ENCODE measurements at places on chromosomes 5 and 9. TPM values are rescaled to one million over a fixed set of nuclear protein-coding genes. Genes with fewer than 3 reads are reported as not detected.
A peak's percentile ranks its signal among the peaks of the same experiment; 100 is the strongest.

DNA sequence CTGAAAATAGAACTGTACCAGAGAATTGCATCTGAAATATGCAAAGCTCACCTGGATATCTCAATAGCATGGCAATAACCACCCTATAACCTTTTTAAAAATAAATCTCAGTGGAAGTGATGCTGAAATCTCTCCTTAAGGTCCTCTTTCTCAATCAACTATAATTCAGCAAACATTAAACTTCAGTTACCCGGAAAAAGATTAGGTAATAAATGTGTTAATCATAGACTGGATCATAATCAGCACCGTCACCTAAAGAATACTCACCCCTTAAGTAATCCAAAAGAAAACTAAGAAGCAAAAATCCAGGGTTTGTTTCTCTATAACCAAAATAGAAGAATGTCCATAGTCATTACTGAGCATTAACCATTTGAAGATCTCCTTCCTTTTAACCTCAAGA is 44.3 kb upstream of the DENND4C start:
- DNase-seq = peak; percentile 91

DNA sequence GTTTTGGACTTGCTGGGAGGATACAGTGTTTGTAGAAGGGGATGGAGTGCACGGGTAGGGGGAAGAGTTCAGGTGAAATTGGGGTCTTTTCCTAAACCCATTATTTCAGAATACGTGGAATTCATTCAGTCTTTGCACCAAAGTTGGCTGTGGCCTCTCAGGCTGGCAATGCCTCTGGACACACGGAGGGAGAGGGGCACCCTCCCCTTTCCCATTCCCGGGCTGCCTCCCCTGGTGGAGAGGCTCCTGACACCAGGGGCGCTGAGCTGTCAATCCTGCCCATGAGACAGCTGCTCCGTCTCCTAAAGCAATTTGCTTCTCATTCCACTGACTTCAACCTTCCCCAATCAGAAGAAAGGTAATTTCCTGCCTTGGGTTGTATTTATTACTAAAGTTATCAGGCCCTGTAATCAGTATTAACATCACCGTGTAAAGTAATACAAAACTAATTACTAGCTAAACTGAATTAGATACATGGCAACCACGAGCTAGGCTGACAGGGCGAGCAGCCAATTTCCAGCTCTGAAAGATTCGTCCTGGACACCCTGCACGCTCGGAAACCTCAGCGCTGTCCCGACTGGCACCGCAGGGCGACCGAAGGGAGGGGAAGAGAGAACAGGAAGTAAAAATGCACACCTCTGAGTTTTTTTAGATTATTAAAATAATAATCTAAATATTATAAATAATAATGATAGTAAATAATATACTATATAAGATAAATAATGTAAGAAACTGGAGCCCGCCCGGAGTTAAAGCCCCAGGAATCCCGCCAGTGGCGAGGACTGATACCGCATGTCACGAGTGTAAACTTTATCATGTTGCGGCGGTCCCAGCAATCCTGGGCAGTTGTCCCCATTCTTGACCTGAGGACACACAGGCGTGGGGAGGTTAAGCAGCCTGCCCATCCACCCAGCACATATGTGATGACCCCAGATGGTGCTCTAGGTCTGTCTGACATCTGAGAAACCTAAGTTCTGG is 6.9 kb upstream of the OLFM1 start:
- DNase-seq = no peak

- DNase-seq = no peak
These were observed 91.8 kb upstream of the DMRT1 start for GRCh38 chr9:749716-750115.

GRCh38 chr5:173973616-173973969 is 15.4 kb upstream of the C5orf47 start:
- DNase-seq = peak; percentile 5

DNA sequence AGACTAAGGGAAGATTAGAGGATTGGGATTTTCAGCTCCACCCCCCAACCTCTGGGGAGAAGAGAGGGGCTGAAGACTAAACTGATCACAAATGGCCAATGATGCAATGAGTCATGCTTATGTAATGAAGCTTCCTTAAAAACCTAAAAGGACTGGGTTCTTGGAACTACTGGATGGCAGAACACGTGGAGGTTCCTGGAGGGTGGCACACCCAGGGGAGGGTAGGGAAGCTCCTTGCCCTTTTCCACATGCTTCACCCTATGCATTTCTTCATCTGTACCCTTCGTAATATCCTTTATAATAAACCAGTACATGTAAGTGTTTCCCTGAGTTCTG is 48.6 kb downstream of the ARHGEF28 start:
- DNase-seq = peak; percentile 44

DNA sequence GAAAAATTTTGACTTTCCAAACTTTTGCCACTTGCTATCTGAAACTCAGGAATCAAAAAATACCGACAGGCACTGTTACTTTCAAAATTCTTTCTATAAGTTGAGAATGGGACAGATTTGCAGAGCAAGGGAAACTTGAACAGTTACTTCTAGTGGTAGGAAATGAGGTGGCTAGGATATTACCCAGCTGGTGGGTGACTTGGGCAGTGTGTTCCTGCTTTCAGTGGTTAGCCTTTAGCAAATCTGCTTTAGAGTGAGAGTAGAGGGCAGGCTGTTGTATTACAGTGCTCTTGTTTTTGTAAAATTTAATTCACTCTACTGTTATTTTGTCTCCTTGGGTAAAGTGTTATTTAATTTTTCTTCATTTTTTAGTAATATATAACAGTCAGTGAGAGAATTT is 40.2 kb upstream of the ROPN1L start:
- DNase-seq = no peak

DNA sequence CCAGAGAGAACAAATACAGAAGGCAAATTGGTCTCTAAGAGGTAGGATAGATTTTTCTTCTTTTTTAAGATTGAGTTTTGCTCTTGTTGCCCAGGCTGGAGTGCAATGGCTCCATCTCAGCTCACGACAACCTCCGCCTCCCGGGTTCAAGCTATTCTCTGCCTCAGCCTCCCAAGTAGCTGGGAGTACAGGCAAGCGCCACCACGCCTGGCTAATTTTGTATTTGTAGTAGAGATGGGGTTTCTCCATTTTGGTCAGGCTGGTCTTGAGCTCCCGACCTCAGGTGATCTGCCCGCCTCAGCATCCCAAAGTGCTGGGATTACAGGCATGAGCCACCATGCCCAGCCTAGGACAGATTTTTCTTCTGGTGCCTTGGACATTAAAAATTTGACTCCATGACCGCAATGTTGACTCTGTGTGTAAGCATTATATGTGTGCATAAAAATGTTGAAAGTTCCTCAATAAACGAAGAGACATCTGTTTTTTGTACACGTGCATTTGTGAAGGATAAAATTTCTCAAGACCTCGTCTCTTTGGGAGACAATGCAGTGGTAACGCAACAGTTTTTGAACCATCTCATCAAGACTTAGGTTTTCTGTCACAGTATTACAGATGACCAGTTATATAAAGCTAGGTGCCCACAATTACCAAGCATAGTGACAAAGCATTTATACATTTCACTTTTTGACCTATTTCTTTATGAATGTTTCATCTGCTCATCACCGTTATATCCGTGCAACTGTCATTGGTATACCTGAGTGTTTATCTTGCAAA is 17.4 kb downstream of the VCP start:
- DNase-seq = no peak

DNA sequence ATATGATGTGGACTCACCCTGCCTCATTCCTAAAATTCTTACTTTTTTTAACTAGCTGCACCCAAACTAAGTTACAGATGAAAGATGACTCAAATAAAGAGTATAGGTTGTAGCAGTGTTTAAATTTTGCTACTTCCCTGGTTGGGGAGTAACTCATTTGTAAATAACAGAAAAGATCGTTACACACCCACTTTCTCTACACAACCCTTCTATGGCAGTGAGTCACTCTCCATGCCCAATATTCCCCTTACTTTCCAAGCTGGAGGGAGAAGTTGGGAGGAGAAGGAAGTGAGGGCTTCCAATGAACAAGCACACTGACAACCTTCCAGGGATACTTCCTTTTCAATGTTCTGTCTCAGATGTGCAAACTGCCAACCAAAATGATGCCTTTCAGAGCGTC is 1.9 kb downstream of the RASEF start:
- DNase-seq = peak; percentile 87

- DNase-seq = no peak
These were observed 32.5 kb upstream of the ALDOB start for GRCh38 chr9:101468116-101468515.

GRCh38 chr5:158882660-158883059 is 217.1 kb downstream of the EBF1 start:
- no peak for DNase-seq

- peak; percentile 72 for DNase-seq
These were observed 118.7 kb downstream of the LPAR1 start for GRCh38 chr9:110919609-110920008.

DNA sequence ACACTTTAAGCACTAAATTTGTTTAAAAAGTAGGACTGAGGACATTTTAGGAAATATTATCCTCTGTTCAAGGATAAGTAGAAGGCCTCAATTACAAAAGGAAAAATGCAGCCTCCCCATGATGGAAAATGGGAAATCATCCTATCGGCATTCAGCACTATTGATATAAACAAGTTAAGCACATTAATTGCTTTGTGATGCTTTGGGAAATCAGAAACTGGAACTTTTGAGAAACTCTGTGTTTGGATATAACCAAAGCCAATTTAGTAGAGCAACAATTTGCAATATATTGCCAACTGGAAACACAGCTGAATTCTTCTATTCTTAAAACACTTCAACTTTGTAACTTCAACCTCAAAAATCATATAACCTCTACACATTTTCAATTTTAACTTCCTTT is 65.2 kb upstream of the PTGER4 start:
- no peak for DNase-seq

DNA sequence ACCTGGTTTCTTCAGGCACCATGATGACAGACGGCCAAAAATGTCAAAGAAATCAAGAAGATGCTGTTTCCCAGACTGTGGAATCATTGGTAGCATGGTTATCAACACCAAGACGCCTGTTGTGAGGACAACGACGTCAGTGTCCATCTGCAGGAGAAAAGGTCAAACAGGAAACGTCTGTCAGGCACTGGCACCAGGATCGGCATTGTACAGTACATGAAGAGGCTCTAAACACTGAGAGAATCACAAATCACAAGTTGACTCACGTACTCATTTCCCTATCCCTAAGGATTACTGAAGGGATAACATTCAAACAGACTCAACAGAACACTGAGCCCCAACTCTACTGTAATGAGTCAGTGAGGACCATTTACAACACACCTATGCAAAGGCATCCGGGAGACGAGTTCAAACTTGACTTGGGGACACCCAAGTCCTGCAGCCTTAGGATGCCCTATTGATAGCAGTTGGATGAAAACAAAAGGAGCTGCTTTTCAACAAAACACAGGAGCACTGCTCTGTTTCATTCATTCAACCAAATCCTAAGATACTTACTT is 21.0 kb downstream of the TSC1 start:
- DNase-seq = peak; percentile 98

GRCh38 chr9:95772320-95773052 is 103.0 kb upstream of the ERCC6L2 start:
- no peak for DNase-seq

DNA sequence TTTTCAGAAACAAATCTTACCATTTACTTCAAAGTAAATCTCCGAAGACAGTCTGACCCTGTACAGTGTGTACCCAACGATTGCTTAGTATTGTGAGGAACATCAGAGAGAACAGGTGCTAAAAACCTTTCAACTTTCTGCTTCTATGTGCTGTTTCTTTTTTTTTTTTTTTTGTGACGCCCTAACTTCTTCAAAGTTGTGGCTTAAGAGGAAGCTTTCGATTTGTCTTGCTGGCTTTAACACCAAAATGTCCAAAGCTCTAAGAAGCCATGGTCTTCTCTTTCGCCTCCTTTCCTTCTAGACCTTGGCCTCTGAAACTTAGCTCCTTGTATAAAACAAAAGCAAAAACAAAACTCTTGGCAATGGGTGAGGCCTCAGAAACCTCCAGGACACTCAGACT is 1.2 kb downstream of the TNFSF8 start:
- no peak for DNase-seq

DNA sequence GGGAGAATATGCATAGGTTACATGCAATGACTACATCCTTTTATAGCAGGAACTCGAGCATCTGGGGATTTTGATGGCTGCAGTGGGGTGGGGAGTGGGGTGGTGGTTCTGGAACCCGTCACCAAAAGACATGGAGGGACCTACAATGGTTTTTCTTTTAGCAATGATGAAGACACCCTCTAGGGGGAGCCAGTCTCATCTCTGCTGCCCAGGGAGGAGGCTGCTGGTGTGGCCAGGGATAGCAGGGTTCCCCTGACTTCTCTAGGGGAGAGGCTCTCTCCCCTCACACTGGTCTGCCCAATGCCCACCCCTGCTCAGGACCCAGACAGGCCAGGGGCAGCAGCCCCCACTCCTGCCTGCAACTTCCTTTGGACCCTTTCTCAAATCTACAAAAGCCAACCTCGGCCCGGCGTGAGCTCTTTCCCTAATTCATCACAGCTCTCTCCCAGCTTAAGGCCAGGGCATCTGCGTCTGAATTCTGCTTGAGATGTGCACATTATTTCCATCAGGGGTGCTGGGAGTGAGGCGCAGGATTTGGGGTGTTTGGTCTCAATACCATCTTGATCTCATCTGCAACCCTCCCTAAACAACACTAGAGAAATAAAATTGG is 73.6 kb upstream of the RETREG1 start:
- DNase-seq = peak; percentile 29

DNA sequence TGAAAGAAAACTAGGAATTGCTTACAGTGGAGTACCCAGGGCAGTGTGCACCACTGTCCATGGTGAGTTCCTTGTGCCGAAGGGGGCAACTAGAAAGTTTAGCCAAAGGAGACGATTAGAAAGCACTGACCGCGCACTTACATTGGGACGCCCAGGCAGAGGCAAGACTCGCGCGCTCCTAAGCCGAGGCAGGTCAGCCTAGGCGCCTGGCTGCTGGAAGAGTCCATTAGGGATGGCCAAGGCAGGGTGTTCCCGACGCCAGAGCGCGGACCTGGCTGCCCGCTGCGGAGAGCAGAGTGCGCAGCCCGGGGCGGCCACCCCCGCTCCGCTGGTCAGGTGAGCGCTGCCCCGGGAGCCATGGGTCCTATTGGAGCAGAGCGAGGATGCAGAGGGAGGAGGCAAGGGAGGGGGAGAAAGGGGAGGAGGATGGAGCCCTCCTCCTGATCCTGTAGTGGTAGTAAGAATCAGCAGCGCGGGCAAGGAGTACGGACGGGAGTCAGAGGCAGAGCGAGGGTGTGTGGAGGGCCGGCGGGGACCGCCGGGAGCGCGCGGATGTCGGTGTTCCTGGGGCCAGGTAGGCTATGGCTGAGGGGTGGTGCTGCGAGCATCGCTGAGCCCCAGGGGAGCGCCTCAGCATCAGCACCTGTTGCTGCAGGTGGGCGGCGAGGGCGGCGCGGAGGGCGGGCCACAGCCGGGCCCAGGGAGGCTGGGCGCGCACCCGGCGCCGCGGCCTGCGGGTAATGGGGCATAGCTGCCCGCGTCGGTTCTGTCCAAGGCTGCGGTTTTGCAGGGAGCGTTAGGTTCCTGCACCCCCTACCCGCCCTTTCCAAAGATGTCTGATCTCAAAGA is at the start of gene ADGRV1:
Gene ADGRV1 (plus strand): TSS at position 454 of the 849 bp plus-strand sequence. CDS start 99 bp downstream, at position 553.
- DNase-seq = peak; percentile 87

GABRB2 gene
- total RNA-seq = not detected

BTNL8 gene
- total RNA-seq = not detected

FGD3 gene
- 0.26 TPM for total RNA-seq

PCDH1 gene
- 85.3 TPM for total RNA-seq

MARCOL gene
- not detected for total RNA-seq

PCDHB12 gene
- total RNA-seq = 0.13 TPM

ANKRD31 gene
- total RNA-seq = 0.26 TPM

All from bronchial epithelial cell (primary cell).